ENCODE measurements at places on chromosomes 3 and 15. TPM values are rescaled to one million over a fixed set of nuclear protein-coding genes. Genes with fewer than 3 reads are reported as not detected.

Gene CACNA2D2
- total RNA-seq = 0.08 TPM

Gene ERICH6
- 0.48 TPM for total RNA-seq

Gene SLC28A2
- total RNA-seq = not detected

Gene HRG
- not detected for total RNA-seq

Gene CISH
- 2.7 TPM for total RNA-seq

Gene DNAH12
- not detected for total RNA-seq

Gene RTP1
- total RNA-seq = not detected

Gene PLA2G4D
- total RNA-seq = not detected

Gene FMN1
- 6.2 TPM for total RNA-seq

Gene SEMA3F
- 12.4 TPM for total RNA-seq

Gene KLF13
- total RNA-seq = 42.1 TPM

Gene NAA80
- total RNA-seq = 14.3 TPM

Gene STRIT1
- not detected for total RNA-seq

Gene ASTE1
- total RNA-seq = 2.8 TPM

Gene RASGRP1
- 0.52 TPM for total RNA-seq

Gene RASGRF1
- total RNA-seq = not detected

Gene GOLGA8Q
- 0.24 TPM for total RNA-seq

Gene DISP2
- 0.08 TPM for total RNA-seq

Gene DCLK3
- total RNA-seq = not detected

Gene TIGIT
- not detected for total RNA-seq

Gene C3orf20
- total RNA-seq = not detected

Gene PHC3
- 55.4 TPM for total RNA-seq

Gene ARID3B
- 0.72 TPM for total RNA-seq

Gene ELP6
- total RNA-seq = 21.1 TPM

Gene SYNPR
- total RNA-seq = not detected

Gene NEIL1
- 1.6 TPM for total RNA-seq

Gene TMF1
- 18.0 TPM for total RNA-seq

Gene GPR156
- 0.78 TPM for total RNA-seq

Gene SCG3
- total RNA-seq = not detected

Gene SLC7A14
- total RNA-seq = under 0.01 TPM

Gene WDR6
- 59.0 TPM for total RNA-seq

Gene ABCC5
- 9.7 TPM for total RNA-seq

Gene DPH3
- total RNA-seq = 16.5 TPM

Gene CYP8B1
- not detected for total RNA-seq

Gene ZNF80
- total RNA-seq = not detected

Gene KLHL6
- under 0.01 TPM for total RNA-seq

Gene PPP1R14D
- not detected for total RNA-seq

Gene FAM174B
- 0.16 TPM for total RNA-seq

Gene SPATA12
- total RNA-seq = not detected

Gene ITGA11
- 2.0 TPM for total RNA-seq

Gene P2RY13
- not detected for total RNA-seq

Gene TEX55
- total RNA-seq = not detected

Gene GOLGA6B
- total RNA-seq = not detected

Gene PPARG
- total RNA-seq = 48.1 TPM

Gene IRAK2
- total RNA-seq = 4.2 TPM

Gene CADPS
- total RNA-seq = 1.9 TPM

Gene SOX14
- total RNA-seq = not detected

Gene SERPINI2
- not detected for total RNA-seq

Gene TRANK1
- 6.1 TPM for total RNA-seq

Gene SLC6A6
- total RNA-seq = 11.0 TPM

Gene EPHA6
- not detected for total RNA-seq

Gene ANKRD63
- not detected for total RNA-seq

Gene UACA
- total RNA-seq = 56.5 TPM

Gene CELSR3
- 5.0 TPM for total RNA-seq

Gene P3H2
- total RNA-seq = 8.1 TPM

Gene ZNF660
- 3.8 TPM for total RNA-seq

Gene SLC38A3
- 0.40 TPM for total RNA-seq

Measured in epithelial cell of alveolus of lung (primary cell).